Stimulated activated CD4-positive, alpha-beta T cell treated with anti-CD3 and anti-CD28 coated beads, Interleukin-1b, Interleukin-23, amount 100 ng/mL, for 4 hours (primary cell): ENCODE measurements at places on chromosomes 11 and 22.

- no peak for DNase-seq
Observed at GRCh38 chr11:67422891-67423290, 5.4 kb upstream of the RPS6KB2 start.

GRCh38 chr11:1460396-1460985 is 26.1 kb downstream of the MOB2 start:
- DNase-seq, result no peak

- DNase-seq, result no peak
Observed at GRCh38 chr22:47442821-47443220, 680.4 kb downstream of the TBC1D22A start.

DNA sequence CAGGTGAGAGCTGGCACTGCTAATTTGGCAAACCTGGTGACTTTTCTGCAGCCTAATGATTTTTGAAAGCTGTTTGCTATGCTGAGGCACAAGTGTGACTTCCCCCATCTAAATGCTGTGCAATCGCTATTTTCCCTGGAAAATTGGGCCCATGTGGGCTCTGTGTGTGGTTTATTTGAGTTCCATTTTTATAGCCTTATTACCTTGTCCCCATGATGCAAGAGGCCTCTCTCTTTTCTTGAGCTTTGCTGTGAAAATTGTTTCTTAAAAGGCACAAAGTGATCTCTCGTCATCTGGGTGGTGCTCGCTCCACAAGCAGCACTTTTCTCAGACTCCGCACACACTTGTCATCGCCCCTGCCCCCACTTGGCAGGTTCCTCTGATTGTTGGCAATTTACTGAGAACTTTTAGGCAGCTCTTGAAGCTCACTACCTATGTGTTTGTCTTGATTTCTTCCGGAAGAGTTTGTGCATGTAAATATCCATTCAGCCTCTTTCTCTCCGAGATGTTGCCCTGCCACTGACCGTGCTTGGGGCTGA is 24.9 kb downstream of the BMAL1 start:
- no peak for DNase-seq

- DNase-seq, result no peak
Observed at GRCh38 chr22:43446916-43447315, 35.1 kb downstream of the MPPED1 start.

DNA sequence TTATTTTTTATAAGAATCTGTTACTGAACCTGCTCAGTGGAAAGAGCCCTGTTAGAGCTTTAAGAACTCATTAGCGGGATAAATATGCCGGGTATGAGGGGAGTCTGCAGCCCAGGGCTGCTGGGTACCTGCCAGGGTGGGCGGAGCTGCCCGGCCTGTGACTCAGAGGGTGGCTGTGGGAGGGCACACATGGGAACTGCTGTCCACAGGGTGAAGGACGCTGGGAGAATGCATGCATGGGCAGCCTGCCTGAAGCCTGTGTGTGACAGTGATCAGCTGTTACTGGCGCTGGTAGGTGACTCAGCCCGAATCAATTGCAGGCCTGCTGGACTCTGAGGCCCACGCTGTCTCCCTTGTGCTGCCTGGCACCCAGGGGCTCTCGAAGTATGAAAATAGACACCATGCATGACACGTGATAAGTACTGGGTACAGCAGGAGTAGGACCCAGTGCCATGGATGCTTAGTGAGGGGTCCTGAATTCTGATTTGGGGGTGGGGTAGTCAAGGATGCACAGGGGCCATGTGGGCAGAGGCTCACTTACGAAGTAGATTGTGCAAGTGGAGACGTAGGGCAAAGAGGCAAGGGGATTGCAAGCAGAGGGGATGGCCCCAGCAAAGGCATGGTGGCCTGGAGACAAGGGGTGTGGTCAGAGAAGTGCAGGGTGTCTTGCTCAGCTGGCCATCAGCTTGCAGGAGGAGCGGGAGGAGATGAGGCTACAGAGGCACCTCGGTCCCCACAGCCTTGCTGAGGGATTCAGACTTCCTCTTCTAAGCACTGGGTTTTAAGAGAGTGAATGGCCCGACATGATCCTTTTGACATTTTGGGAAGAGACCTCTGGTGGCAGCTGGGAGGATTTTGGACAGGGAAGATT is 36.5 kb downstream of the GRIK4 start:
- DNase-seq, result no peak

- no peak for DNase-seq
Observed at GRCh38 chr22:30655532-30655931, 12.1 kb downstream of the DUSP18 start.

DNA sequence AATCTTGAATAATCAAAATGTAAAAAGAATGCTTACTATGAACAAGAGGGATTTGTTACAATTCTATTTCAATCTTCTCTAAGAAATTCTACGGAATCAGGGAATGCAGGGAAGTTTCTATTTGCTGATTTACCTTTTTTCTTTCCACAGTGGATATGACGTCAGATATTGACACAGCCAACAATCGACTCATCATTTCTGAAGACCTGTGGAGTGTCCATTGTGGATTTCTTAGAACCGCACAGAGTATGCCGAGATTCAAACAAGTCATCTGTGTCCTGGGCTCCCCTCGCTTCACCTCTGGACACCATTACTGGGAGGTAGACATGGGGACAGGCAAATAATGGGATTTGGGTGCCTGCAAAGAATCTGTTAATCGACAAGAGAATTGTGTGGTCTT is 4.1 kb upstream of the RFPL1 start:
- DNase-seq, result no peak

- no peak for DNase-seq
Observed at GRCh38 chr11:64570341-64570740, 20.7 kb upstream of the SLC22A12 start.

GRCh38 chr11:18721561-18722292 is 4.3 kb downstream of the IGSF22 start:
- DNase-seq, result no peak

- no peak for DNase-seq
Observed at GRCh38 chr11:23399995-23400394, 539.7 kb upstream of the CCDC179 start.

GRCh38 chr11:18853086-18853720 is 61.6 kb upstream of the PTPN5 start:
- DNase-seq, result no peak

DNA sequence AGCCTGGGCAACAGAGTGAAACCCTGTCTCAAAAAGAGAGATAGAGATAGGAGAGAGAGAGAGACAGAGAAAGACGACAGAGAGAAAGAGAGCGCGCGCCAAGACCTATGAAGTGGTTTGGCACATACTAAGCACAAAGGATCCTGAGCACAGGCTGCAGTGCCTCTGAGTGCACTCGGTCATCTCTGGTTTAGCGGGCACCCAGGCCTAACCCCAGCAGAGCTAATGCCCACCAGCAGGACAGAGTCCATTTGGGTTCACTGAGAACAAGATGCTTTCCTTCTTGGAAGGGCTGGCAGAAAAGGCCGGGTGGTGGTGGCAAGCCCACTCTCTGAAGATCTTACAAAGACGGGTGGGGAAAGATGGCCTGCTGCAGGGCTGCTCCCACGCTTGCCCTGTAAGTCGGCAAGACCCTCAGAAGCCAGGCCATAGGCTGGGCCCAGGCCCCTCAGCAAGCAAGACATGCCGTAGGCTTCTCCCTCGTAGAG is 3.3 kb downstream of the SCARF2 start:
- no peak for DNase-seq

DNA sequence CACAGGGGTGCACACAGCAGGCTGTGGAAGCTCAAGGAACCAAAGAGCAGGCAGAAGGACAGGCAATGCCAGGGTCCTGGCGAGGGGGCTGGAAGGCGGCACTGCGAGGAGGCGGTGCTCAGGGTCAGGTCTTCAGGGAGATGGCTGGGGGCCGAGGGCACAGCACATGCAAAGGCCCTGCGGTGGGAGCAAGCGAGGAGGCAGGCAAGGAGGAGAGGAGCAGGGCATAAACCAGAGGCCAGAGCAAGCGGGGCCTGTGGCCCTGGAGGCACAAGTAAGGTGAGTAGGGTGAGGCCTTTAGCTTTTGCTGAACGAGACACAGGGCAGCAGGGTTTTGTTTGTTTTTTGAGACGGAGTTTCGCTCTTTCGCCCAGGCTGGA is 126.9 kb downstream of the ARHGAP8 start:
- DNase-seq, result no peak

- no peak for DNase-seq
Observed at GRCh38 chr11:86741484-86741835, 58.9 kb upstream of the PRSS23 start.
